ENCODE measurements at places on chromosomes 6 and 20.

GRCh38 chr20:50083034-50083433 is 29.9 kb downstream of the UBE2V1 start:
- no peak for DNase-seq

DNA sequence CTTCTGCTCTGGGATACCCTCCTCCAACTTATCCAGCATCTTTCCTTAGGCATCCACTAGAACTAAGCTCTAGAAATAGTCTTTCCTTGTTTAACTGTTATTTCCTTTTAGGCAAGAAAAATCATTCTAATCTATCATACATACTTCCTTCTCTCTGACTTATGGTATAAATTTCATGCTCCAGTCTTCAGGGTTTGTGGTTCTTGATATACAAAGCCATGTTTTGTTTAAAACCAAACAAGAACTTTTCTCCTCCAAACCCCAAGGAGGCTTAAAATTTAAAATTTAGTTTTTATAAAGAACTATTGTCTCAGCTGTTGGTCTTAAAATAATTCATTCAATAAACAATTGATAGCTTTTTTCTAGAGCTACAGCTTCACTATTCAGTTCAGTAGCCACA is 77.2 kb downstream of the CD164 start:
- DNase-seq = no peak

- DNase-seq = no peak
Observed at GRCh38 chr6:166958926-166959861, 2.8 kb upstream of the RNASET2 start.

- DNase-seq = no peak
Observed at GRCh38 chr6:98514796-98515195, 319.6 kb upstream of the POU3F2 start.

GRCh38 chr6:140708441-140708840 is 1334.0 kb upstream of the CITED2 start:
- DNase-seq = no peak

GRCh38 chr6:144528743-144529425 is 243.7 kb downstream of the UTRN start:
- peak; percentile 78 for DNase-seq

- DNase-seq = no peak
Observed at GRCh38 chr6:74448850-74449249, 752.8 kb downstream of the CD109 start.

- no peak for DNase-seq
Observed at GRCh38 chr6:137229075-137229759, 10.0 kb upstream of the IFNGR1 start.

DNA sequence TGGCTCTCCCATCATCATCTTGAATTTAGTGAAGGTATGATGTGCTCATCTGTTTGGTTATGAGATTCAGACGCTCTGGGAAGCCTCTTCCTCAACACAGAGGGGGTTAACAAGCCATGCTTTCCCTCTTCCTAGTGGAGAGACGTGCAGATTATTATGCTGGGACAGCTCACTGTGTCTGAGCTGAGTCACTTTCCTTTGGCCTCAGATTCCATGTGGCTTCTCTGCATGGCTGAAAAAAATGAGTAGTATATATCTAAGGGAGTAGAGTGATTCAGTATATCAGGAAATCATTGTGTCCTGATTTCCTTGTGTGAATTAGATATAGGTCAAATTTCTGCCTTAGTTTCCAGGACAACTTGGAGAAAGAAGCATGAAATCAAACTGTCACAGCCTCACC is 52.6 kb downstream of the FIG4 start:
- DNase-seq = peak; percentile 83

DNA sequence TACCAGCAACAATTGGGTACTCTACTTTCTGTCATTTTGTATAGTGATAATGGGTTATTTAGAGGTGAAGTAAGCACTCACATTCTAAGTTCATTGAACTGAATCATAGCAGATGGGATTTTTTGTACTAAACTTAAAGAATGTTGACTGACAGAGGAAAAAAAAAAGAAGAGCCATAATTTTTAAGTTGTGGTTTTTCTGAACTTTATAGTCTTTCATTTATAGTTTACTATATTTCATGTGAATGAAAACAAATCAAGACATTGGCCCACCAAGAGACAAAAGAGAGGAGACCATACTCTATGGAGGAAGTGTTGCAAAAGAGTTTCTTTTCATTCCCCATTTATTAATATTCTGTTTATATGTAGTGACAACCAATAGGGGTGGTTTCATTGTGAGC is 685.7 kb downstream of the BCKDHB start:
- peak; percentile 81 for DNase-seq

GRCh38 chr6:168281826-168282225 is 37.8 kb downstream of the DACT2 start:
- DNase-seq = no peak

Measured in fibroblast of upper back skin (primary cell).